Adrenal gland (tissue), 19 donors: ENCODE measurements at places on chromosomes 12 and 14.

DNA sequence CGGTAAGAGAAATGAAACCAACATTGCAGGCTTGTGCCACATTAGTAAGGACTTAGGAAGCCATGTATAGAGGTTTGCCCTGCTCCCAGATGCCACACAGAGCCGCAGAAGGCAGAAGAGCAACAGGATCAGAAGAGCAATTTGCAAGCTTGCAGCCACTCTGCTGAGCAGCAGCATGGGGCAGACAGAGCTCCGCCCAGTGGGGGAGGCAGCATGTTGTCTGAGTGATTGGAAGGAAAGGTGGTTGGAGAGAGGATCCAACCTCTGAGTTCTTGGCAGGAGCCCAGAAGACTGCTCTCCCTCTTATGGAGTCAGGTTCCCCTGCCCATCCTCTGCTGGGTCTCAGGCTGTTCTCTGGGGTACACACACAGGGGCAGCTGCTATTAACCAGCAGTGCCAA, 2.3 kb upstream of the KRT6A start:
- no peak overlapping the region for H3K27ac ChIP-seq
- H3K4me3 ChIP-seq: no peak overlapping the region
- no peaks in the 10 kb centered on the region for H3K4me1 ChIP-seq
- no peak for DNase-seq
- no peaks in the 10 kb centered on the region for H3K27me3 ChIP-seq

DNA sequence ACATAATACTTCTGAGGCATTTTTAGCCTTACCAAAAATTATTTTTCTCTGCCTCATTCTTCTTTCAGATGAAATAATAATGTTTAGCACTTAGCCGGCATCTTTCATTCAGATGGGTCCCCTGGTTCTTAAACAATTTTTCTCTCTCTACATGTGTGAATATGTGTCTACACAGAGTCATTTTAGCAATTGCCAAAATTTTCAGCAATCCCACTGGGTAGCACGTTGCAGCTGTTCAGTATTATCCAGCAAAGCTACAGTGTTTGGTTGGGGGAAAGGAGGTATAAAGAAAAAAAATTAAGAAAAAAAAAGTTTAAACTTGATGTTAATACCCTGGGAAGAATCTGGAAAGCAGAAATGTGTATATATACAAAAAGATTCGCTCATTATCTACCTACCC, 160.5 kb upstream of the TRHDE start:
- H3K36me3 ChIP-seq: no peaks in the 10 kb centered on the region
- no peak overlapping the region for H3K4me3 ChIP-seq
- H3K27me3 ChIP-seq: no peaks in the 10 kb centered on the region

DNA sequence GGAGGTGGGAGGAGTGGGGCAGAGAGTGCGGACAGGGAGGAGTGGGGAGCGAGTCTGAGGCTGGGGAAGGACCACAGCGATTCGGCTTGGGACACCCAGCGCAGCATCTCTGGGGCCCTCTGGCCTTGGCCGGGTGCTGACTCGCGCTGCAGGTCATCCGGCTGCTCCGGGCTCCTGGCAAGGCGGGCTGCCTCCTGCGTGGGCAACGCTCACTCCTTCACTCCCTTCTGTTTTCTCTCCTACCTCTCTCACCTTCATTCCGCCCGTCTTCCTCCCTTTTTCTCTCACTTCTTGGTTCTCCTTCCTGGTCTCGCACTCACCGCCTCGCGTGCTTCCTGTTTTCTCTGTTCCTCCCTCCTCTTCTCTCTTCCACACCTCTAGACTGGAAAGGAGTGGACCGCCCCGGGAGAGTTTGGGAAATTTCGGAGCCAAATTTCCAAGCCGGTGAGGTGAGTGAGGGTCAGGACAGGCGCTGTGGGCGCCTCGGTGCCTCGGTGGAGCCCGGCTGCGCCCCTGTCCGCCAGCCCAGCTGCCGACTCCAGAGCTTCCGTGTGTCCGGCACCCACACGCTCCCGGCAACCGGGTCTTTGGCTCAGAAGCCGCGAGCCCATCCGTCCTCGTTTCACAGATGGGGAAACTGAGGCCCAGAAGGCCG, 86.7 kb downstream of the B4GALNT3 start:
- no peak overlapping the region for H3K4me3 ChIP-seq
- H3K27ac ChIP-seq: no peak overlapping the region
- H3K4me1 ChIP-seq: peaks cover 15% of the 10 kb centered on the region
- DNase-seq: peak; percentile 59

DNA sequence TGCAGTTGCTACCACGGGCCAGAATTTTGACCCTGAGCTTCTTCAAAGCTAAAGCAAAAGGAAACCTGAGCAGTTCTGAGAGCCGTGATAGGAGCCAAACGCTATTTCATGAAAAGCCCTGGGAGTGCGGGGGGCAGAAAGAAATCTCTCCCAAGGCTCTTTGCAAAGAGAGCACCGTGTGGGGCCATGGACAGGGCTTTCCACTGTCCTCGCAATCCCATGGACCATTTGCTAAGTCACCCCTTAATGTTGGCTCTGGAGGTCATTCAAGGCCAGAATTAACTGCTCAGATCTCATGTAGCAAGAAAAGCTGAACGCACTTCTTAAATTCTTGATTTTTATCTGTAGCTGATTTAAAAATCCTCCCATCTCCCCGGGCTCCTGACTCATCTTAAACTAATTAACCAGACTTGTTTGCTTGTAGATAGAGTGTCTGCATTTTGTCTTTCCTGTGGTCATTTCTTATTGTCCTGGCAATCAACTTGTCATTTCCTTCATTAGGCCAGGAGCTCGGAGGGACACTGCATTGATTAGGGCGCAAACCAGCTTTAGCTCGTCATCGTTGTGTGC, 24.8 kb downstream of the CLSTN3 start:
- no peak for DNase-seq
- no peaks in the 10 kb centered on the region for H3K36me3 ChIP-seq
- H3K4me3 ChIP-seq: no peak overlapping the region
- no peaks in the 10 kb centered on the region for H3K4me1 ChIP-seq

DNA sequence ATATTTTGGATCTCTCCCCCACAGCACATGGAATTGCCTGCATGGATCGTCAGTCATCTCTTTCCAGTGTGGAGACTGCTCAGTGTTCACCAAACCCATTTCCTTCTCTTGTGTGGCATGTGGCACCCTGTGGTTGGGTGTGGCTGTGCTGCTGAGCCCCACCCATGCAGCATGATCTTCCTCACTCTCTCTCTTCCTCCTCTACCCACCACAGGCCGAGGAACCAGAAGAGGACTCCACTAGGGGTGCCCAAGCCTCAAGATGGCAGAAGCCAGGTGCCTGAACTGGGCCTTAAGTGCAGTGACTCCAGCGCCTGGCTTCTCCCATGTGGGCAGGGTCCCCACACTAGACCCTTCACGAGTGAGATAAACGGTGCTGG, 66.8 kb upstream of the GPR68 start:
- H3K4me1 ChIP-seq: no peaks in the 10 kb centered on the region
- DNase-seq: no peak
- H3K27me3 ChIP-seq: no peaks in the 10 kb centered on the region
- peaks cover 2% of the 10 kb centered on the region for H3K36me3 ChIP-seq
- H3K27ac ChIP-seq: no peak overlapping the region

DNA sequence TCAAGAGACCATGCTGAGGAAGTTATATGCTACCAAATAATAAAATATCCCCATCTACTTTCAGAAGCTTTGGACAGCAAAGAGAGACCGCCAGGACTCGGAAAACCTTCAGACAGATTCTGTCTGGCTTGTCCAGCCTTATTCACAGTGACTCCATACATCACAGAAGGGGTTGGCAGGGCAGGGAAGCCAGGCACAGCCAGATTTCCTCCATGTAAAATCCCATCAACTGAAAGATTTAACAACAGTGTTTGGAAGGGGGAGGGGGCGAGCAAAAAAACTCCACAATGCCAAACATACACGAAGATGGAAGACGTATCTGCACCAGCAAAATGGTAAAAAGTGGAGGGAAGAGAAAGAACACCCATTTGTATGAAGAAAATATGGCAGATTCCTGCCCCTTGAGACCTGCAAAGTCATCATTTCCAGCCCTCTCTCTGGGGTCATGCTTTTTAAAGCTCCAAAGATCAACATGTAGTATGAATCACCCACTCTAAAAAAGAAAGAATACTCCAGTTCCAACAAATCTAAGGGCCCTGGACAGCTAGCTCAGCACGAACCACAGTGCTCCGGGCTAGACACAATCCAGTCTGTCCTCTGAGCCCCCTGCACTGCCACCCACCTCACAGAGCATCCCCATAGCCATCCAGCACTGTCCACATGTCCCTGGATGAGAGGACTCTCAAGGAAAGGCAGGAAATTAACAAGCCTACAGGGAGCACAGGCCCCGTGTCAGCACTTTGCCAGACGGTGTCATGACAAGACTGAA, 116.4 kb downstream of the DICER1 start:
- peak; percentile 25 for DNase-seq
- no peak overlapping the region for H3K4me3 ChIP-seq
- no peak overlapping the region for H3K27ac ChIP-seq
- H3K4me1 ChIP-seq: no peaks in the 10 kb centered on the region

- H3K27me3 ChIP-seq: no peaks in the 10 kb centered on the region
- peaks cover 3% of the 10 kb centered on the region for H3K4me1 ChIP-seq
- H3K27ac ChIP-seq: no peak overlapping the region
- no peaks in the 10 kb centered on the region for H3K36me3 ChIP-seq
- no peak for DNase-seq
- no peak overlapping the region for H3K4me3 ChIP-seq
Measured at GRCh38 chr14:90696720-90697119, 119.5 kb downstream of the TTC7B start.

DNA sequence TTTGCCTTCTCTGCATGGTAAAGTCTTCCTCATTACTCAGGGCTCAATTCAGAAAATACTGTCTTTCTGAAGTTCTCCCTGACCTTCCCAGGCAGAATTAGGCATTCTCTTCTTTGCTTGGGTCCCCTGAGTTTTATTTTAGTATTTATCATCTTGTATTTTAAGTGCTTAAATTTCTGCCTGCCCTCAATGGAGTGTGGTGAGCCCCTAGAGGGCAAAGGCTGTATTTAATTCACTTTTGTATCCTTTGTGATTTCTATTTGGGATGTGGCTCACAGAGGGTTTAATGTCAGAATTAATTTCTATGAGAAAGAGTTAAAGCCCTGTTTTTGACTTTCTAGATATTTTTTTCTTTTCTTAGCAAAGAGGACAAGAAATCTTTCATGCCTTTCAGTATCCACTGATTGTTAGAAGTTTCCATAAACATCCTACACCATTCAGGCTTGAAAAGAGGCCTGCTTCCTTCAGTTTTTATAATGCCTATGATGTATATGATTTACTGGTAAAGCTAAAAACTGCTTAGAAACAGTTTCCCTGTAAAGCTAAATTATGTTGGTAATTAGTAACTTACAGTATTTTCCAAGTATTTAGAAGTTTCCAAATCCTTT, 55.6 kb upstream of the PTPRB start:
- no peak for DNase-seq
- H3K27me3 ChIP-seq: no peaks in the 10 kb centered on the region
- H3K4me1 ChIP-seq: no peaks in the 10 kb centered on the region
- H3K27ac ChIP-seq: no peak overlapping the region
- no peaks in the 10 kb centered on the region for H3K36me3 ChIP-seq

DNA sequence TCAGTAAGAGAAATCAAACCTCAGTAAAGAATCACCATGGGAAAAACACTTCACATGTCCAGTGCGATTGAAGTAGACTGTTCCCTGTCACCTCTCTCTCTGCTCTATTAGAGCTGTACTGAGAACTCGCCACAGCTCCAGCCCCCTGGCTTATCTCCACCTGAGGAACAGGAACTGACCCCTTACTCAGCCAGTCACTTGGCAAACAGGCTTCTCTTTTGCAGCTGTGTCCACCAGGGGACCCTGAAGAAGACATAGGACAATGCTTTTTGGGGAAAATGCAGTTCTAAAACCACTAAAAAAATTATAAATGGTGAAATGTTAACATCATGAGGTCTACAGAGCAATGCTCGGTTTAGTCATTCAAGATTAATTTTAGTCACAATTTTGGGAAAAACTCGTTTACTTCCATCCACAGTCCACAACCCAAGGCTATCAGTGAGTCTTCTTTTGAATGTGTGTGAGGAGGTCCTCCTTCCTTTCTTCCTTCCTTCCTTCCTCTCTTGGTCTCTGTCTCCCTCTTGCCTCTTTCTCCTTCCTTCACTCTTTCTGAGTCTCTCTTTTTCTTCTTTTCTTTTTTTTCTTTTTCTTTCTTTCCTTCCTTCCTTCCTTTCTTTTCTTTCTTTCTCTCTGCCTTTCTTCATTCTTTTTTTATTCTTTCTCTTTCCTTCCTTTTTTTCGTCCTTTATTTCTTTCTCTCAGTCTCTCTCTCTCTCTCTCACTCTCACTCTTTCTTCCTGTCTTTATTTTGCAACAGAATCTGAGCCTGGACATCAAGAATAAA, 1189.5 kb upstream of the TMEM132C start:
- DNase-seq: no peak
- H3K27me3 ChIP-seq: no peaks in the 10 kb centered on the region
- H3K4me3 ChIP-seq: no peak overlapping the region
- H3K27ac ChIP-seq: no peak overlapping the region
- no peaks in the 10 kb centered on the region for H3K36me3 ChIP-seq

DNA sequence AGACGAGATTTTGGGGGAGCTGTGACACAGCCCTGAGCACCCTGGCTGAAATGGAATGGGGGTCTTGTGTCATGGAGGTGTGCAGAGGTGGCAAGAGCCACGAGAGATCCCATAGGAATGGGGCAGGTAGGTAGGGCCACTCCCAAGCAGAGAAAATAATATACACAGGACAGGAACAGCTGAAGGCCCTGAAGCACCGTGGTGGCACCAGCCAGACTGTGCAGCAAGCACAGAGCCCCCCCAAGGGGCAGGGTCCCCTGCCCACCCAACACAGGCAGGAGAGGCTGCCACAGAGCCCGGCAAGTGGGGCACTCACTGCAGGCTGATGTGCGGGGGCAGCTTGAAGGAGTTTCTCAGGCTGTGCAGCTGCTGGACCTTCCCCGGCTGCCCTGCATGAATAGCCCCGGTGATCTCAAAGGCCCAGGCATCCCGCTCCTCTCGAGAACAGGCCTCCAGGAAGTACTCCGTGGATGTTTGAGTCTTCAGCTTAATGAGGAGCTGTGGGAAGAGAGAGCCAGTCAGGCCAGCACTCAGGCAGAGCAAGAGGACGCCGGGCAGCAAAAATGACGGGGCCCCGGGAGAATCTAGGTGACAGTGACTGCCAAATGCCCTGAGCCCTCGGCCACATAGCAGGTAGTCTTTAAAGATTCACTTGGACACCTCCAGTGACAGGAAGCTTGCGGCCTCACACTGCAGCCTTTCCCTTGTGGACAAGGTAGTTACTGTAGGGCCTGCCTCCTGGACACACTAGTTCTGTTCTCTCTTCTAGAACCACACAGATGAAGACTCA, 16.7 kb downstream of the PLEK2 start:
- no peak for DNase-seq
- H3K27ac ChIP-seq: no peak overlapping the region
- H3K36me3 ChIP-seq: no peaks in the 10 kb centered on the region

- H3K36me3 ChIP-seq: no peaks in the 10 kb centered on the region
- H3K4me1 ChIP-seq: peaks cover 36% of the 10 kb centered on the region
- DNase-seq: peak; percentile 21
- H3K27ac ChIP-seq: peak overlapping the region; percentile 64
- no peaks in the 10 kb centered on the region for H3K27me3 ChIP-seq
Measured at GRCh38 chr14:68636597-68636996, 156.3 kb downstream of the ZFP36L1 start.
